ENCODE measurements at places on chromosomes 2 and 18. TPM values are rescaled to one million over a fixed set of nuclear protein-coding genes. Genes with fewer than 3 reads are reported as not detected.

The SPOPL gene
- total RNA-seq = 20.4 TPM

The UGT1A5 gene
- 3.1 TPM for total RNA-seq

The CCDC74B gene
- 0.33 TPM for total RNA-seq

The FAM110C gene
- 33.9 TPM for total RNA-seq

The SCN7A gene
- total RNA-seq = not detected

The FBXO15 gene
- not detected for total RNA-seq

The EGR4 gene
- 2.2 TPM for total RNA-seq

DNA sequence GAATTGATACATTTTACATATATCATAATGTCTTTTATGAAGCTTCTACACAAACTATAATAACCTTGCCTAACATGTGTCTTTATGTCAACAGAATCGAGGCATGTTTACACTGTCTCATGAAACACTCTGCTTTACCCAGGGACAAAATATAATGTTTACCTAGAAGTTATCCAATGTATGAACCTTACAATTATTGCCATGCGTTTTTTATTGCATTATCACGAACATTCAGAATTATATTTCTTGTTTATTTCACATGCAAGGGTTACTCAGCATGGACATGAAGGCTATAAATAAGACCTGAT, 19.8 kb downstream of the LONRF2 start:
- no peak for DNase-seq

DNA sequence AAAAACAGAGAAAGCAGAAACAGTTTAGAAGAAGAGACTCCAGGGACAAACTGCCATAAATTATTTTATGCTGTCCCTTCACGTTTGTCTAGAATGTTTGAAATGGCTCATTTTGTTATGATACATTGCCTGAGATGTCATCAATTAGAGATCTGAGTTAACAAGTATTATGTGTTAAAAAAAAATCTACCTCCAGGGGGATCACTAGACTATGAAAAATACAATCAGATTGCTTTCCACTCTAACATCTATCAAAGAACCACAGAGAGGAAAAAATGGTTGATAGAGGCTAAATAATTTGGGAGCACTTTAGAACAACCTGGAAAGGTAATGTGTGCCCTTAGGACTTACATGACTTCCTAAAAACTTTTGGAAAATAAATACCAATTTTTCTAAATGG, 103.8 kb upstream of the CCDC150 start:
- DNase-seq = peak; percentile 40

DNA sequence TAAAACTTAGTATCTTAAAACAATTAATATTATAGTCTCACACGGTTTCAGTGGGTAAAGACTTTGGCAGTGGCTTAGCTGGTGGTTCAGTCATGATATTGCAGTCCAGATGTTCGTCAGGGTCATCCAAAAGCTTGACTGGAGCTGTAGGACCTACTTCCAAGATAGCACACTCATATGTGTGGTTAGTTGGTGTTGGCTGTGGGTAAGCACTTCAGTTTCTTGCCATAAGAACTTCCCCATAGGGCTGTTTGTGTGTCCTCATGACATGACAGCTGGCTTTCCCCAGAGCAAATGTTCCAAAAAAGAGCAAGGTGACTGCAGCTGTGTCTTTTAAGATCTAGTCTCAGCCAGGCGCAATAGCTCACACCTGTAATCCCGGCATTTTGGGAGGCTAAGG, 48.5 kb upstream of the EPC2 start:
- no peak for DNase-seq

- DNase-seq = no peak
These were observed 31.2 kb downstream of the MARCHF4 start for GRCh38 chr2:216341121-216341520.

DNA sequence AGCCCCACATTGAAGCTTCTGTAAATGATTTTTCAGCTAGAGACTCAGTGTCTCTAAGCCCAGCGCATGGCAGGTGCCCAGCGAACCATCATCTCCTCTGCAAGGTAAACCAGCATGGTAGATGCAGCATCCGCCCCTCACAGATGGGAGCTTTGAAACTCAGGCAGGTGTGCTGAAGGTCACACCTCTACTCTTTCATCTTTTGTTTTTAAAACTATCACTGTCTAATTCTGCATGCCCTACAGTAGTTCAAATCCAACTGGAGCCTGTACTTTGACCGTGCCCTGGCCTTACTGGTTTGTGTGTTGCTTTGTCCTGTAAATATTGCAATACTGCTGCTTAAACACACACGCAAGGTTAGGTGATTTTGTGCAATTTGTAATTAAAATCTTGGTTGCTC, 831.1 kb downstream of the GALR1 start:
- no peak for DNase-seq

- no peak for DNase-seq
These were observed 133.7 kb upstream of the HNRNPA3 start for GRCh38 chr2:177078855-177079254.

- DNase-seq = no peak
These were observed 90.0 kb upstream of the PPP1CB start for GRCh38 chr2:28661589-28662001.

- DNase-seq = no peak
These were observed 227.7 kb downstream of the GPD2 start for GRCh38 chr2:156663757-156664409.

- peak; percentile 23 for DNase-seq
These were observed 60.2 kb downstream of the CDCA7 start for GRCh38 chr2:173414823-173415322.

DNA sequence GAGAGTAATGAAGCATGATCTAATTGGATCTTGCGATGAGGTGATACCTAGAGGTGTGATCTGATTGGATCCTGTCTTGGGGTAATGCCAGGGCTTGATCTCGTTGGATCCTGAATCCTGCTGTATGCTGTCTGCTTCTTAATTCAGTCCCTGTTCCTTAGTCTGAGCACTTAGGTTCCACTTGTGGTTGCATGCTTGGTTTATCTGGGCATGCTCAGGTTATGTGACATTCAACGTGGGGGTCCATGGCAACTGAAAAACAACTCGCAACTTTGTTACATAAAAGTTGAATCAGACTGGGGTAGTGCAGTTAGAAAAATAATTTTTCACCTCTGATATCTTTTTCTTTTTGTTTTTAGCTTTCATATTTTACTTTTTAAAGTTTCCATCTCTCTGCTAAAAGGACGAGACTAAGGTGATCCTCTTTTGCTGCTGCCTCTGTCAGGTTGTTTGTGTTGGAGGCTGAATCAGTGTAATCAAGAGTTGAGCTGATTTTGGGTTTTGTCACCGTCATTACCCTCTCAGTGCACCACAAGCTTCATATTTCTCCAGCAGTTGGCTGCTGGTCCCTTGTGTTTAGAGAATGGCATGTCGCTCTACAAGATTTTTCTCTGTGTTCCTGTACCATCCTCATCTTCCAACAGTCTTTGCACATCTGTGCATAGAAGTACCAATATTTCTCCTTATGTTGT, 67.9 kb downstream of the NCOA1 start:
- DNase-seq = no peak

DNA sequence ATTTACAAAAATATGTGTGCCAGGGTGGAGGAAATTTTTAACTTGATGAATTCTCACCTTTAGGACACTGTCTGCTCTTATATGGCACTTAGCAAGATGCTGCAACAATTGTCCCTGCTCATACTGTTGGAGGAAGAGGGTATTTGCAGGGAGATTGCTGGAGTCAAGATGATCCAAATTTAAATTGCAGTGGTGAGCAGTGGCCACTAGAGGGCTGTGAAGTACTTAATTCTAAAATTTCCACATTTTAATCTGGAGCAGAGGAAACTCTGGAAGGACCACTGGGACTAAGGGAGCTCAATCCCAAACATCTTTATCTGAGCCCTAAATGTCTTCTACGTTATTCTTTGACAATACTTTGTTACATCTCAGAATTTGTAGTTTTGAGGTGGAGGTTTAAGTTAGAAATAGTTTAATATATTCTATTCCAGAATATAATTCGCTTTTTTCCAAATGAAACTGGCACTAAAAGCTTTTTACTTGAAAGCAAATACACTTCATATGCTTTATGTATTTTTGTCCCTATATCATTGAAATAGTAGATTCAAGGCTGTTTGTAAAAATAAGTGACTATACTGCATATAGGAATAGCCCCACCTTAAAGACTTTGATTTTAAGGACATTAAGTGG, 33.0 kb upstream of the PTH2R start:
- peak; percentile 66 for DNase-seq

- DNase-seq = peak; percentile 86
These were observed 74.7 kb upstream of the ETAA1 start for GRCh38 chr2:67322353-67323001.

GRCh38 chr2:123732563-123732962, 292.5 kb upstream of the CNTNAP5 start:
- DNase-seq = no peak

DNA sequence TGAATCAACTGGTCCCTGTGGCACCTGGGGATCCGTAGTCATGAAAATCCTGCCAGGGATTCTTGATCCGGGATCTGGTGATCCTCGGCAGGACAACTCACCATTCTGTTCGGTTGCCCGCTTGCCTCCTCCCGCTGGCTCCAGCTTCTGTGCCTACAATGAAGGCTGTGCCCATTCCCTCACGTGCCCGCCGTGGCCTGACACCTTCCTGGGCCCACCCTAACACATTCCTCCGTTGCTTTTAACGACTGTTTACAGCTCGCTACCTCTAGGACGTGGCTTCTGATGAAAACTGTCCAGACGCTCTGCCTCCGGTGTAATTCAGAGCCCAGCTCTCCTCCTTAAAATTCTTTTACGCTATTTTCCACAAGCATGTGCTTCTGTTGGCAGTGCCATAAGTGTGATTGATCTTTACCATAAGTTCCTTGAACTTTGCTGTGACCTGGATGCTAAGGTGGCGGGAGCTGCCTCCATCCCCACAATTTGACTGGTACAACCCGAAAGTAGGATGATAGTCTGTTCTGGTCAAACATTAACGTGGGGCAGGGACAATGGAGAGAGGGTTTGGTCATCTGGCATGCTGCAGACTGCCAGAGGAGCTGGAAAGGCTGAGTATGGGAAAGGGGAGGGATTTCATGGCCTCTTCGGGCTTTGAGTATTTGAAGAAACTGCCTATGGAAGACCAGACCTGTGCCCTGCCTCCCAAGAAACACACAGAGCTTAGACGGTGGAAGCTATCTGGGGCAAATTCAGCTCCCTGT, 206.8 kb upstream of the TNP1 start:
- DNase-seq = no peak

DNA sequence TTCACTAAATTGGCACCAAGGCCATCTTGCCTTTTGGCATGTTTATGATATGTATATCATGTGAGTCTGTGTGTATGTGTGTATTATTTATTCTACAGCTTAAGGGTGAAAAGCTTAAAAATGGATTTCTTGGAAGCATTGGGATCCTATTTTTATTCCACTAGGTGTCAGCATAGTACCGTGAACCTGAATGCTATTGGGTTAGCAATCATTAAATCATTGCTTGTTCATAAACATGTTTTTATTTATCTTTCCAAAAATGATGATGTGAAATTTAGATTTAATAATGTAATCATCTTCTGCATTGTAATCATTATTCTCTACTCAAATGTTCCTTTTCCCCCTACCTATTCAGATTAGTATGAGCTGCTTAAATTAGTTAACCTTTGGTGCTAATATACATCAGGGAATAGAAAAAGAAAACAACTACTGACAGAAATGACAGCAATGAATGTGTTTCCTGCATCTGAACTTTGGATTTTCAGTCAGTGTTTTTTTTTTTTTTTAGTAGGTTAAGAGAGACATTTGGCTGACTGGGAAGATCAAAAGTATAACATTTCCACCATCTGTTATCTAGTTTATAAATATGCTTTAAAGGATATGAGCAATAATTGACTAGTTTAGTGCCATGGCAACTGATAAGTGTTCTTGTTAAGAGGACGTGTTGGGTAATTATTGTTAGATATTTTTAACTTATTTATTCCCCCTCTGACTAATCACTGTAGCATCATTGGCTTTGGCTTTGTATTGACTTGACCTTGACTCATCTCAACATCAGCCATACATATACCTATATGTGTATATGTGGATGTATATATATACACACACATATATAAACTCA, 14.1 kb upstream of the ZSWIM2 start:
- DNase-seq = peak; percentile 61

GRCh38 chr2:40433736-40434135, 18.2 kb downstream of the SLC8A1 start:
- no peak for DNase-seq

GRCh38 chr2:185161701-185162100, 563.4 kb downstream of the ZNF804A start:
- DNase-seq = no peak

- DNase-seq = no peak
These were observed 23.6 kb downstream of the SLC66A2 start for GRCh38 chr18:79927607-79928562.

DNA sequence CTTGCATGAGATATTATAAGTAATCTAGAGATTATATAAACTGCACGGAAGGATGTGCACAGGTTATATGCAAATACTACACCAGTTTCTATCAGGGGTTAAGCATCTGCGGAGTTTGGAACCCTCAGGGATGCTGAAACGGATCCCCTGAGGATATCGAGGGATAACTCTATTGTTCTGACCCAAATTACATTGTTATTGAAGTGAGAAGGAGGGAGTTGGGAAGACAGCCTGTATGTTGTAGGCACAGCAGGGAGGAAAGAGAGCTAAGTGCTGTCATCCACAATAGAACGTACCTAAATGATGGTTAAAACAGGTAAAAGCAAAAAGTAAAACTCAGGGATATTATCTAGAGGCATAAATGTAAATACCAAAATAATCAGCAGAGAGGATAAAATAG, 44.6 kb upstream of the SMAD2 start:
- DNase-seq = no peak

DNA sequence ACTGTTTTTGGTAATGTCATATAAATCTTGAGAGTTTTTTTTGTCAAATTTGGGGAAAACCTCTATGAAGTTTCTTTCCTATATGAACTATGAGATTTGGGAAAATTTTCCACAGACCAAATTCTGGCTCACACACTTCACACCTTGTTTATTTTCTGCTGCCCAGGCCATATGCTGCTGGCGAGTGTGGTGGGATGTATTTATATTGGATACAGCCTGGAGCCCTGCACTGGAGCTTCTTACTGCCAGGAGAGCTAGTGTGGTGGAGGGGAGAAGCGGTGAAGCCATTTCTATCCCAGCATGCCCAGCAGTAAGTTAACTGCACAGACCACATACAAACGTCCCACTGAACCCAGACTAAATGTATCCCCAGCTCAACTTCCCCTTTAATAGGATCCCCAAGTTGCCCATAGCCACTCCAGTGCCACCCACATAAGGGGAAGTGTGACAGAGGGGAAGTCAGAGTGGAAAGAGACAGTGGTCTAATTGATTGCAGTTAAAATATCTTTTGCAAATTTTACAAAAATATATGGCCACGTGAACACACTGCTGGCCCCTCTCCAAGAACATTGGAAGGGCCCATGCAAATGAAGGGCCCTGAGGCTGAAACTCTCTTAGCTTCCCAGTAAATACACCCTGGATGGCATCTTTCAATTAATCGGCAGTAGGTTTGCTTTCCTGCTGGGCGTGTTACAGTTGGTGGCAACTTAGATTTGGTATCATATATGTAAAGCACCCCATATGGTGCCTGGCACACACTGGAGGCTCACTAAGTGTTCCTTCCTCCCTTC, 146.6 kb upstream of the ITGA6 start:
- DNase-seq = no peak
